ENCODE measurements at places on chromosomes 4 and X.

DNA sequence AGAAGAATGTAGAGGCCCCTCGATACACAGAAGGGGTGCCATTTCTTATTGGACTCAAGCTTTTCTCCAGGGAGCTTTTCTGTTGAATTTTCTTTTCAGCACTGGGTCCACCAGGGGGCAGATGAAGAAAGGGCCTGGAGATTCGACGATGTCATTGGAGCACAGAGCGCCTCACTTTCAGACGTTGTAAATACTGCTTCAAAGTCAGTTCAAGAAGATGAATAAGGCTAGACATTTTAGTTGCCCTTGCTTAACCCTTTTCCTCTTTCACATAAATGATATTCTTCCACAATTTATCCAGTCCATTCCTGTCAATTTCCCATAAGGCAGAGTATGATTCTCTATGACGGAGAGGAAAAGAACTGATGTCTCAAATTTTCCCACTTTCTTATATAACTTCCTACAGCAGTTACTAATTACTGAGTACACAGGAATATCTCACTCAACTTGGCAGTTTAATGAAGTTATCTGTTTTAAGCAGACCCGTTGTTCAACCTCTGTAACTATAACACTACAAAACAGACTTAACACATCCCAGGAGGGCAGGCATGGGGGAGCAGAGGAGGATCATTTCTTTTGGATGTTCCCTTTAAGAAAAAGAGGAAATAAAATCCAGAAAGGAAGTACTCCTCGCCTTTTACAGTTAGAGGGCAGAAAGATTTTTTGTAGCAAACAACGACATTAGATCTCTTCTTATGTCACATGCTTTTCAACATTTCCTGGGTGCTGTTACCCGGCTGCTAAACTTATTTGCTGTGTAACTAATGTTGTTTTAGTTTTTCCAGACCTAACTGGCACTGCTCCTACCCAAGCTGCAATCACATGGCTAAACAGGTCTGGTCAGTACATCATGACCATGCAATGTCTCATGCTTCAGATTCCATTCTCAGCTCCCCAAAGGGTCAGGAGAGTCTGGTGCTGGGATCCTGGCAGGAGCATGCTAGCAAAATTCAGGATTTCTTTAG, 12.2 kb upstream of the CENPU start:
- DNase-seq, result peak; percentile 49

DNA sequence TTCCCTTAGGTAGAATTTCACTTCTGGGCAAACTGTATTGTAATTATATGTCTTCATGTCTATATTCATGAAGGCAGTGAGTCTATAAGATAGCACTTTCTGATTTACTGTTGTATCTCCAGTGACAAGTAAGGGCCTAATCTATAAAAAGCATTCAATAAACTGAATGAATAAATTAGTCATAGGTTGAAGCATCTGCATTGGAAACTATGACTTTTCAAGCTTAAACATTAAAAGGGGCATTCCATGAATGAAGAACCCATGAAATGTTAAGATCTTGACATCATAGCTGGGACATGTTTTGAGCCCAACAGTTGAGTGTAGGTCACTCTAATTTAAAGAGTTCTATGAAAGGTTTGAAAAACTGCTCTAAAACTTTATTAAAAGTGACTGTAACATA, 159.3 kb upstream of the LCORL start:
- DNase-seq, result no peak

GRCh38 chrX:54049801-54050200, 5.5 kb upstream of the PHF8 start:
- DNase-seq, result no peak

DNA sequence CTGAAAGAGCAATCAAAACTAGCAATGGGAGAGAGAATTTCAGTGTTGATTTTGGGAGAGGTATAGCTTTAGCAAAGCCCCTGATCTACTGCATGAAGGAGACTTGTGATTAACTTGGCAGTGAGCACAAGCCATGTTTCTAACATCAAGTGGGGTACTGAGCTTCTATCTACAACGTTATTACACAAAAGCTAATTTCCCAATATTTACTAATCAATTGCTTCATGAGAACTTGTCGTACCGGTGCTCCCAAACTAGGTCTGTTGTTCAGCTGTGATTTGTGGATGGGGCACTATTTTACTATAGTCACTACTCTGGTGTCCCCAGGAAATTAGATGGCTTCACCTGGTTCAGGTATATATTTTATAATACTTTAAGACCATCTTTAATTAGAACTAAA, 16.2 kb downstream of the ANK2 start:
- no peak for DNase-seq

- DNase-seq, result no peak
These were observed 36.9 kb upstream of the ADAD1 start for GRCh38 chr4:122341886-122342285.

DNA sequence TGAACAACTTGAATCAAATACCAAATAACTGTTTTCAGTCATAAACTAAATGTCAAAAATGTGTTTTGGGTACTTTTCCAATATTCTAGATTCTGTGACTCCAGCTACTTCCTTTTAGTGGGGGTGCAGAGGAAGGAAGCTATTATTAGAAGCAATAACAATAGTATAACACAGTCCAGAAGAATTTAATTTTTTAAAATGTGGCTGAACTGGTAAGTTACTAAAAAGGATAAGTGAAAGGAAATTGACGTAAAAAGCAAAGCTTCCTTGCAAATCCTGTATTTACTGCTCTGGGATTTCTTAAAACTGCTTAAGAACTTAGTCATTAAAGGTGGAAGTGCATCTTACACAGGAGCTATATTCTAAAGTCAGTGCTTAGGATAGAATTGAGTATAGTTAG, 53.2 kb downstream of the MOSPD2 start:
- no peak for DNase-seq

DNA sequence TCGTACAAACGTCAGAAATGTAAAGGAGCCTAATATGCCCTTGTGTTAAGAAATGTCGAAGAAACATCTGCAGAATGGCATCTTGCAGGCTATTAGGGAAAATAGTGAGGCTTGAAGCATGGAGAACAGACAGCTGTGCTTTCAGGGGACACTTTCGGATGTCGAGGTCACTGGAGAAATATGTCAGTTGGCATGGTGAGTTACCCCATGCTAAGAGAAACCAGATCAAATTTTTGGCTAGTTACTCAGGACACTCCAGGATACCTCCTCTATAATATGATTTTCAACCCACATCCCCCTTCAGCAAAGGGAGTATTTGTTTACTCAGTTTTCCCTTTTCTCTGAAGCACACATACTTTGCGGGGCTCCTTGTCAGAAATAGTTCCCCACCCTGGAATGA, 171.4 kb downstream of the GPC3 start:
- no peak for DNase-seq

GRCh38 chr4:174545268-174545667, 23.0 kb upstream of the HPGD start:
- DNase-seq, result no peak

DNA sequence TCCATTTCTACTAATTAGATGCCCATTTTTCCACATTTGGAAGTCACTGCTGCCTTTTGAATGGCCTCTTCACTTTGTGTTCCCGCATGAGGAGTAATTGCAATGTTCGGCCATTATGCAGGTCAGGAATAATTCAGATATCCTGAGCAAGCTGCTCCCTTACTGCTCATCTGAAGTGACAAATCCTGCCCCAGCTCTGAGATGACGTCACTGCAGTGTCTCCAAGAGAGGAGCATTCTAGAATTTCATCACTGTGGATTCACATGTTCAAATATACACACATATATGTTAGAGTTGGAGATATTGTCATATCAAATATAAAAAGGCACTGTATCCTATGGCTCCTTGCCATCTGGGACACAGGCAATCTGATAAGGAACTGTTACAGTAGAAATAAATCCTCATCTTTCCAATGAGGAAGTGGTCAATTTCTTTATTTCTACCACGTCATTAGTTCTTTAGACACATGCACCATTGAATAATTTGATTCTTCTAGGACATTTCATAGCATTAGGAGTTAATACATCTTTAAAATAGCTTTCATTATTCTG, 706.9 kb upstream of the TENM3 start:
- DNase-seq, result no peak

GRCh38 chrX:122115604-122116003, 1068.2 kb downstream of the GLUD2 start:
- DNase-seq, result no peak

DNA sequence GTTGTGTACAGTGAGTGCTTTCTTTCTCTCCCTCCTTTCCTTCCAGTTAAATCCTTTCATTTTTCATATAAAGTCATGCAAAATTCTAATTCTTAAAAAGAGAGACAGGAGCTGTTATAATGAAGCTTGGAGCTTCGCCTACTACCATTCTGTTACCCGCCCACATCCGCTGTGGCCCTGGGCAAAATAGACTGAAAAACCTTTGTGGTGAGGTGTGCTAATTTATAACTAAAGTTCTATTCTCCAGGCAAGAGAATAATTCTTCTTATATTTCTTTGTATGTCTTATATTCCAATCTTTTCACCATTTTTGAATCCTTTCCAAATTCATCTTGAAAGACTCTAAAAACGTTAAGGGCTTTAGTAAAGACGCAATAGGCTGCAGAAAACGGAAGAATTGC, 7.0 kb downstream of the QRFPR start:
- DNase-seq, result no peak

- DNase-seq, result no peak
These were observed 19.7 kb downstream of the HERC6 start for GRCh38 chr4:88398381-88398780.

DNA sequence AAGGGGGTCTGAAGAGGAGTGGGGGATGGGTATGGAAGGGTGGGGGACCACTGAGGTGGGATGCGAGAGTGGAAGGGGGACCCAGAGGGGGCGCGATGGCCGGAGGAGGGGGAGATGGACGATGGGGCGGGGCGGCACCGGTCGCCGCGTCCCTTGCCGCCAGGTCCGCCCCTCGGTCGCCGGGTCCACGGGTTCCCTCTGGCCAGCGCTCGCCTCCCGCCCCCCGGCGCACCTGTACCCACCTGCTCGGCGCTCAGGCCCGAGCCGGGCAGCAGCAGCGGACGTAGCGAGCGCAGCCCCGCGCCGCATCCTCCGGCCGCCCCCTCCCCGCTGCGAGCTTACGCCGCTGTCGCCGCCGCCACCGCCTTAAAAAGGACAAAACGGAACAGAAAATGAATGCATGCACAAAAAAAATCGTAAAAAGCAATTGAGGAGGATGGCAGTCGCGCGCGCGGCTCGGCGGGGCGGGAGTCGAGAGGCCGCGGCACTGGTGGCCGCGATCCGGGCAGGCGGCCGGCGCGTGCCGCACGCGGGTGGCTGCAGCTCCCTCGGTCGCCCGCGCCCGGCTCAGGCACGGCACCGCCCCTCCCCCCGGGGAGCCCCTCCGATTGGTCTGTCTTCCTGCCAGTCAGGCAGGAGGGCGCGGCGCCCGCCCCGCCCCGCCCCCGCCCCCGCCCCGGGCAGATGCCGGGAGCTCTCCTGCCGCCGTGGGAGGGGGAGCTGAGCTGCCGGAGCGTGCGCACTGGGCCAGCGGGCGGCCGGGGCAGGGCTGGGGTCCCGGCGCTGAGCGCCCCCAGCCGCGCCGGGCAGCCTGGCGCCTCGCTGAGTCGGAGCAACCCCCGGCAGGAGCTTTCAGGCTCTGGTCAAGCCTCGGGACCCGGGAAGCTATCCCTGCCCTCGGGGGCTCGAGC, at the start of gene JAKMIP1:
JAKMIP1 (minus strand) TSS at position 539 of the 911 bp plus-strand sequence. CDS start 87,699 bp downstream, outside the sequence.
- peak; percentile 87 for DNase-seq

DNA sequence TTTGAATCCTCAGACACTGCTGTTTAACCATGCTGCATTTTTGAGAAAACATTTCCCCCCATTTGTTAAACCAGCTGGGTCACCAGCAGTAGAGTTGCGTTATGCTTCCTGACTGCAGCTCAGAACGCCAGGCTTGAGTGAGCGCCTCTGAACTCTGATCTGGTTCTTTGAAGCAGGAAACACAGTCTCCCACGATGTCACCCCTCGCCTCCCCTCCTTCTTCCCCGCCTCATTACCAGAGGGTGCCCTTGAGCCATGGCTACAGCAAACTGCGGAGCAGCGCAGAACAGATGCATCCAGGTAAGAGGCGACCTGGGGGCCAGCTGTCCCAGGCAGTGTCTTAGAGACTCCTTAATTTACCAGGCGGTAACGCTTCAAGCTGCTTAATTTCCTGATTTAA, 78.4 kb downstream of the REPS2 start:
- DNase-seq, result no peak
